ENCODE measurements at places on chromosomes 4 and X.

DNA sequence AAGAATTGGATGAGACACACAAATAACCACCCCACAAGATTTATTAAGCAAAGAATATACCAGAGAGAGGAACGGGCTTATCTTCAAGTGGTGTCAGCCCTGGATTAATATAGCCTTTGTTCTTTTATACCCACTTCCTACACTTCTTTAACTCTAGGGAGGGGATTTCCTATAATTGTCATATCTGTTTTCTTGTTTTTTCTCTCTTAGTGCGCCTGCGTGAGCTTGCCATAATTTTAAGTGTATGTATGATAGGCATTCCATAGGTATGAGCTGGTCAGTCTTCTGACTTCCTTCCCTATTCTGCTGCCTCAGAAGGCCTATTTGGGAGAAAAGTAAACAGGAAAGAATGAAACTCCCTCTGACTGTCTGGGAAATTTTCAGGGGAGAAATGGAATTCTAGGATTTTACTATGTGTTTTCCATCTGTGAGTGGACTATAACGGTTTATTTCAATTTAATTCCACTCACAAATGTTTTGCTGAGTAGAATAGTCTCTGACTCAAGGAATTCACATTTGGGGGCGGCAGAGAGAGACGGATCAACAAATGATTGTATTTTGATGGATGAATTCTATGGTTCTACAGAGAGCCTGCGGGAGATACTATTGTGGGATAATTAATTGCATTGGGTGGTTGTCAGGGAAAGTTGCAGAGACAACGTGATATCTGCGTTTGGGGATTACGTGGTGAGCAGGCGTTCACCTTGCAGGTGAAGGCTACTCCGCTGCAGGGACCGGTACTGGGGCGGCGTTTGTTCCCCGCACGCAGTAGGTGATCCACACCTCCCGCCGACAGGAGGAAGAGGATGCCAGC, 626 bp upstream of the CEP135 start:
- DNase-seq = no peak

- no peak for DNase-seq
Measured at GRCh38 chr4:41517747-41518146, 20.2 kb upstream of the LIMCH1 start.

- no peak for DNase-seq
Measured at GRCh38 chrX:104712515-104712914, 146.5 kb downstream of the IL1RAPL2 start.

- DNase-seq = no peak
Measured at GRCh38 chr4:86675548-86675947, 81.4 kb downstream of the PTPN13 start.

DNA sequence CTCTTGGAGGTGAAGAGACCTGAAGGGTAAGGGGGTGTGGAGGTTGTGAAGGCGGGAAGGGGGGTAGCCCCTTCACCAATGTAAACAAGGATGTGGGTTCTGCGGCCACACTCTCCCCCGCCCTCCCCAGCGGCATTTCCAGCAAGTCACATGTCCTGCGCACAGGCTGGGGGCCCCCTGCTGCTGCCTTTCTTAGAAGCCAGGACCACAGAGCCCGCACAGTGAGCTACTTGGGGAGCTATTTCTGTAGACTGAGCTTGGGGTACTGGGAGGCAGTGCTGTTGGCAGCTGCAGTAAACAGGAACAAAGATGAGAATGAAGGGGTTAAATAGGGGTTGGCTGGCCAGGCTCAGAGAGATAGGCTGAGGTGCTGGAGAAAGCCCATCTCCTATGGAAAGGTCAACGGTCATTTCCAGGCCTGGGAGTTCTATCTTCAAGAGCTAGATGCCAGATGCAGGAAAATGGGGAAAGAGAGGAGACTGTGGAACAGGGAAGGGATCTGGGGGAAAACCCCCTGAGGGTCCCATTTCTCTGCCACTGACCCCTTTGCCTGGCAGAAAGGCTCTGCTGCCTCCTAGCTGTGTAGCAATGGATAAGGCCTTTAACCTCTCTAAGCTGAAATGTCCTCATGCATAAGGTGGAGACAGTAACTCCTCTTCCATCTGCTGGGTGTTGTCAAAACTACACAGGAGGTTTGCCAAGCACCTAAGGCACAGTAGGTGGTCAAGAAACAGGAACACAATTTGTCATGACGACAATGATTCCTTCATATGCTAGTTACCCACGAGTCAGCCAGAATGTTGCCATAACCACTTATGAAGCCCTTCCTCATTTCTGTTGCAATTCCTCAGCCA, 18.5 kb upstream of the PIM2 start:
- no peak for DNase-seq

DNA sequence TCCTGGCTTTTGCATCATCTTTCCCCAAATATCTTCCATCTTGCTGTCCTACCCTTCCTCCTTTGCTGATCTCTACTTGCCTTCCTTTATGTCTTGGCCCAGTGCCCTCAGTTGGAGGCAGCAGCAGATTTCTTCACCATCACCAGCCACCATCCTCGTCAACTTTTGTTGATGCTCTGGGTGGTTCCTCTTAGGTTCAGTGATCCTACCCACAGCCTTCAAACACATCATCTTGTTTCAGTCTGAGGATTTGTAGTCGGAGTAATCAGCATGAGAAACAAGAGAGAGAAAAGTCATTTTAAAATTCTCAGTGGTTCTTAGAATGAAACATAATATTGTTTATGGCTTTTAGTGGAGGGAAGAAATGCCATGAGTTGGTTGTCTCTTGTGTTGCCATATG, 65.8 kb downstream of the FTHL17 start:
- DNase-seq = no peak

- no peak for DNase-seq
Measured at GRCh38 chr4:19327364-19327763, 924.3 kb upstream of the SLIT2 start.

DNA sequence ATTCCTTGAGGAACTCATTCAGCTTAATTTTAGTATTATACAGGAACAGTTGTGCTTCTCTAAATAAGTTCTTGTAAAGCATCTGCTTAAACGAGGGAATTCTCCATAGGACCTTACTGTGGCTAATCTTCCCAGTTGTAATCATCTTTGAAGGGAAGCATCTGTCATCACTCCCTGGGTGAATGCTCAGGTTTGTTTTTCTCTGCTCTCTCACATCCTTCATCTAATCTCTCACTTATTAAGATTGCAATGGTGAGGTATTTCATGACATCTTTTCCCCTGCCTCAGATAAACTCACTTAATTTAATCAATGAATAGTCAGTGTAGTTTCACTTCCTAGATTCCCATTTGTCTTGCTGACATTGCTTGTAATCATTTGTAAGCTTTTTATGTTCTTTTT, 121.8 kb upstream of the ADAMTS3 start:
- DNase-seq = no peak

DNA sequence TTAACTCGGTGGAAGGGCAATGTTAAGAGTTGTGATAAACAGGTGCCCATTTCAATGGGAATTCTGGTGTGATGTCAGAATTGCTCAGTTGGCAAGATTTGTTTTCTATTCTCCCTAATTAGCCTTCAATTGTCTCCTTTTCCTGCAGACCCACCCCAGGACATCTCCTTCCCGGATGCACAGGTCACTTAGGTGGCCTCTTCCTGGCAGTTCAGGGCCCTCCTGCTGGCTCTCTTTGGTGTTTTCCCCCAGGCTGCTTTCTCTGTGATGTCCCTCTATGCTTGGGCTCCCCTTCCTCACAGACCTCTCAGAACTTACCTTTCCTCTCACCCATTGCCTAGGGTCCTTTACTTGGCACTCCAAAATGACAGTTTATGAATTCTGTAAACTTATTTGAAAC, 126.3 kb downstream of the GPAT3 start:
- no peak for DNase-seq

- no peak for DNase-seq
Measured at GRCh38 chr4:4315461-4316149, 25.6 kb downstream of the ZBTB49 start.

GRCh38 chr4:128286474-128287058, 1.0 kb downstream of the PGRMC2 start:
- DNase-seq = no peak

DNA sequence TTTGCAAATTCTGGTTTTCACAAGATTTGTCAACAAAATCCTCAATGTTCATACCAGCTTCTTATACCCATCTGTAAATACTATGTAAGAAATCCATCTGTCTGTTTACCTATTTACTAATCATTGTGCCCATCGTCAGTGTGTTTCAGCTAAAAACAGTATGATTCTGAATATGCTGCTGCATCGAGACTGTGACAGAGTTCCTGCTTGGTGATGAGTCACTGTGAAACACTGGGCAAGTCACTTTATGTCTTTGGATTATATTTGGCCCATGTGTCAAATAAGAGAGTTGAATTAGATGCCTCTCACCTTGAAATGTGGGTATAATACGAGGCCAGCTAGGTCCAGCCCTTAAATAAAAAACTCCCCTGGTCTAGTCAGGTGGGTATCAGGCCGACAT, 79.3 kb downstream of the CBLL2 start:
- no peak for DNase-seq

- no peak for DNase-seq
Measured at GRCh38 chr4:141241986-141242385, 21.3 kb downstream of the ZNF330 start.

Data from HuH-7.5 (cell line).